ENCODE measurements at places on chromosomes 5 and 9. TPM values are rescaled to one million over a fixed set of nuclear protein-coding genes. Genes with fewer than 3 reads are reported as not detected.

Gene CRB2
- total RNA-seq = 8.4 TPM

Gene PCDHB5
- 2.8 TPM for total RNA-seq

DNA sequence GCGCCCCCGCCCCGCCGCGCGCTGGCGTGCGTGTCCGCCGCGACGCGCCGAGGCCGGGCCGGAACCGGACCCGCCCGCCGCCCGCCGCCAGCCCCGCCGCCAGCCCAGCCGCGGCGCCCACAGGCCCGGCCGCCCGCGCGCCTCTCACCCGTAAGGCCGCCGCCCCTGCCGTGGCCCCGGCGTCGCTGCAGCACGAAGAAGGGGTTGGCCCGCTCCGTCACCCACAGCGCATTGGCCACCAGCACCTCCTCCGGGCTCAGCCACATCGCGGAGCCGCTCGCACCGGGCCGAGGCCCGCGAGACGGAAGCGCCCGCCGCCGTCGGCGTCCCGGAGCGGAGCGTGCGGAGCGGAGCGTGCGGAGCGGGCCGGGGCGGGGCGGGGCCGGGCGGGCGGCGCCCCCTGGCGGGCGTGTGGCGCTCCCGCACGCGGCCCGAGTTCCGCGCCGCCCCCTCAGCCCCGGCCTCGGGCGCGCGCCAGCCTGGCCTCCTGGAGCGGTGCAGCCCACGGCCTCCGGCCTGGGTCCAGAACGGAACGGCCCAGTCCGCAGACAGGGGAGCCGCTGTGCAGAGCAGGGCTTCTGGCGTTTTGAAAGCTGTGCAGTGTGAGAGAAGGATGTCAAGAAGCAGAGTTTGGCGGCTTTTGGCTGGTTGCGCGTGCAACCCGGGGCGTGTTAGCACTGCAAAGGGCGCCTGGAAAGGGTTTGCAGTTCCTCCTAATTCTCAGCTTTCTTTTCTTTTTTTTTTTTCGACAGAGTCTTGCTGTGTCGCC, at the start of gene TBC1D9B:
TSS of gene TBC1D9B (minus strand) at position 342 of the 769 bp plus-strand sequence. CDS start at position 266, 76 bp downstream.
- peak within 1 kb of the TSS; percentile 32 for H3K4me3 ChIP-seq
- no peak within 1 kb of the TSS for H3K27ac ChIP-seq
- peak; percentile 81 for DNase-seq
- peaks cover 5% of the 10 kb centered on the region for H3K4me1 ChIP-seq

- no peak overlapping the region for H3K27ac ChIP-seq
- no peaks in the 10 kb centered on the region for H3K4me1 ChIP-seq
- H3K36me3 ChIP-seq = peaks cover 50% of the 10 kb centered on the region
- no peak overlapping the region for H3K4me3 ChIP-seq
- H3K27me3 ChIP-seq = no peaks in the 10 kb centered on the region
Observed at GRCh38 chr5:148416921-148417320, 33.2 kb downstream of the FBXO38 start.

GRCh38 chr9:116298878-116299391, 145.3 kb downstream of the PAPPA start:
- no peaks in the 10 kb centered on the region for H3K36me3 ChIP-seq
- DNase-seq = no peak
- no peak overlapping the region for H3K4me3 ChIP-seq
- no peaks in the 10 kb centered on the region for H3K4me1 ChIP-seq
- no peak overlapping the region for H3K27ac ChIP-seq
- H3K27me3 ChIP-seq = no peaks in the 10 kb centered on the region

DNA sequence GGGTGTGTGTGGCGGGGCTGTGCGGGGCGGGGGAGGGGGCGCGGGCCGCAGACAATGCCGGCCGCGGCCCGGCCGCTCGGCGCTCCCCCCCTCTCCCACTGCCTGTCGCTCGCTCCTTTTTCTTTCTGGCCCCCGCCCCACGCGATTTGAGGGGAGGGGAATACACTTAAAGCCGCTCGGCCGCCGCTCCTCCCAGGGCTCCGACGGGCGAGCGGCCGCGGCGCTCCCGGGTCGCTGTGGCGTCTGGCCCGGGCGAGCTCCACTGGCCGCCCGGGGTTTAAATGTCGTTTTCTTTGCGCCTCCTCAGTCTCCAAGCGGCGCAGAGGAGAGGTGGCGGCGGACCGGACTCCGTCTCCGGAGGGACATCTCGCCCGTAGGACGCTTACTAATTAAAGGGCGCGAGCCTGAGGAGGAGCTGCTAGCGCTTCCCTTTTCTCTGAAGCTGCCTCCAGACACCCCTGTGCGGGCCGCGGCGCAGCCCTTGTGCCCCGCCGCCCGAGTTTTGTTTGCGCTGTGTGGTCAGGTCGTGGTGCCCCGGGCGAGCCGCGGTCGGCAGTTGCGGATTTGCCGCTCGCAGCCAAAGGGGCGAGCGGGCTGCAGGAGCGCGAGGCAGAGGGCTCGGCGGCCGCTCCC, 1.4 kb downstream of the ZSWIM6 start:
- peaks cover 3% of the 10 kb centered on the region for H3K4me1 ChIP-seq
- H3K4me3 ChIP-seq = peak overlapping the region; percentile 62
- H3K36me3 ChIP-seq = no peaks in the 10 kb centered on the region
- H3K27ac ChIP-seq = no peak overlapping the region

DNA sequence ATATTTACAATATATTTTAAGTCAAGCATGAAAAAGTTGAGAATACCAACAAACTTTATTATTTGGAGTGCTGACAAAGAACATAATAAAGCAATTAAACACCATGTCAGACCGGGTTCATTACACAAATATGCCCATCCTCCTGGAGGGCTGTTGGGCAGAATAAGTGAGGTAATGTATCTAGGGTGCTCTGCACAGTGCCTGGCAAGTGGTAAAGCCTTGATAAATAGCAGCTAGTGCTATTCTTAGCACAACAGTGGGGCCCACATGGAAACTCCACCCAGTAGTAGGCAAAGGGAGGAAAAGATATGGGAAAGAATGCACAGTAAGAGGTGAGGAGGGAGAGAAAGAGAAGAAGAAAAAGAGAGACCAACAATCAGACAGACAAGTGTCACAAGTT, 97.7 kb downstream of the SLC1A3 start:
- no peak overlapping the region for H3K4me3 ChIP-seq
- H3K4me1 ChIP-seq = no peaks in the 10 kb centered on the region
- H3K27me3 ChIP-seq = no peaks in the 10 kb centered on the region
- no peaks in the 10 kb centered on the region for H3K36me3 ChIP-seq

GRCh38 chr5:62190173-62190572, 115.8 kb upstream of the KIF2A start:
- no peaks in the 10 kb centered on the region for H3K36me3 ChIP-seq
- no peak for DNase-seq
- no peaks in the 10 kb centered on the region for H3K4me1 ChIP-seq
- no peak overlapping the region for H3K27ac ChIP-seq
- H3K4me3 ChIP-seq = no peak overlapping the region
- H3K27me3 ChIP-seq = no peaks in the 10 kb centered on the region

DNA sequence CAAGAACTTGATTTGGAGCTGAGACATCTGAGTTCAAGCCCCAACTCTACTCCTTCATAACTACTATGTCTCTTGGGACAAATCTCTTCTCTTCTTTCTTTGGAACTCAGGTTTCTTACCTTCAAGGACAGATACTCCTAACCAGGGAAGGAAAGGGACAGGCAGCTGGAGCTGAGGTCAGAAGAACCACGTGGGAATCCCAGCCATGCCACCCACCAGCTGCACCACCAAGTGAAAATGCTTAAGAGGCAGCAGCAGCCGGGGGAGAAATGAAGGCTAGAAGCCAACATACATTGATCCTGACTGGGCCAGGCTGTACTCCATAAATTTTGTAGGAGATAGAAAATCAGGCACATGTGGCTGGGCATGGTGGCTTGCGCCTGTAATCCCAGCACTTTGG, 9.6 kb upstream of the OR5C1 start:
- DNase-seq = no peak
- H3K27me3 ChIP-seq = no peaks in the 10 kb centered on the region
- no peaks in the 10 kb centered on the region for H3K36me3 ChIP-seq
- H3K4me1 ChIP-seq = no peaks in the 10 kb centered on the region
- H3K27ac ChIP-seq = no peak overlapping the region

- no peak overlapping the region for H3K4me3 ChIP-seq
- no peak for DNase-seq
- no peaks in the 10 kb centered on the region for H3K36me3 ChIP-seq
- H3K27me3 ChIP-seq = no peaks in the 10 kb centered on the region
Observed at GRCh38 chr5:172695232-172696054, 54.4 kb downstream of the NEURL1B start.

DNA sequence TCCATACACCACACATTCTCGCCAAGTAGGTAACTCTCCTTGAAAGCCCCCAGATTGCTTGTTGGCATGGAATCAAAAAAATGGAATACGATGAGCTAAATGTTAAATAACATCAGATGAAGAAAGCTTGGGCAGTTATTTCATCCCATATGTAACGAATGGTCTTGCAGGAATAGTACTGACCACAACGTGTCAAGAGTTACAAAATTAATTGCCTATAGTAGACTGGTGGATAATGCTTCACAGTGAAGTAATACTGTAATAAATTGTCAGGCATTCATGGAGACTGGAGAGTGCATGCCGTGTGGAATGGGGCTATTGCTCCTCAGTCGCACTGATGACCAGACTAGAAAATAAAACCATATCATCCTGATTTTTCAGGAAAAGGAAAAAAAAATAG, 1628.7 kb downstream of the MAT2B start:
- no peaks in the 10 kb centered on the region for H3K36me3 ChIP-seq
- no peak for DNase-seq
- no peak overlapping the region for H3K27ac ChIP-seq
- no peaks in the 10 kb centered on the region for H3K27me3 ChIP-seq
